ENCODE measurements at places on chromosomes 4 and X.

DNA sequence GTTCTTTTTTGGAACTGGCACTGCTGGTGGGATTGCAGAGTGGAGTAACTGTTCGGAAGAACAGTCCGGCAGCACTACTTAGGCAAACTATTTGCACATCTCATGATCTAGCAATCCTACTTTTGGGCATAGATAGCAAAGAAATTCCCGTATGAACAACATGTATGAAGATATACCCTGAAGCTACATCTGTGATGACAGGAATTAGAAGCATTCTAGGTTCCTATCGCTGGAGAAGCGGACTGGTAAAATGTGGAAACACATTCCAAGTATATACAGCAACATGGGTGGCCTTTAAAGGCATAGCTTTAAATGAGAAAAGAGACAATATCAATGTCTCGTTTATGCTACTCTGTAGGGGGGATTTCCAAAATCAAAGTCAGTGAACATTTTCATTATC lies 3.1 kb downstream of the DCAF16 start:
- DNase-seq: no peak

GRCh38 chrX:19443869-19444526 lies 71.3 kb downstream of the MAP3K15 start:
- no peak for DNase-seq

- DNase-seq: peak; percentile 39
Observed at GRCh38 chr4:117447925-117448324, 362.5 kb upstream of the TRAM1L1 start.

DNA sequence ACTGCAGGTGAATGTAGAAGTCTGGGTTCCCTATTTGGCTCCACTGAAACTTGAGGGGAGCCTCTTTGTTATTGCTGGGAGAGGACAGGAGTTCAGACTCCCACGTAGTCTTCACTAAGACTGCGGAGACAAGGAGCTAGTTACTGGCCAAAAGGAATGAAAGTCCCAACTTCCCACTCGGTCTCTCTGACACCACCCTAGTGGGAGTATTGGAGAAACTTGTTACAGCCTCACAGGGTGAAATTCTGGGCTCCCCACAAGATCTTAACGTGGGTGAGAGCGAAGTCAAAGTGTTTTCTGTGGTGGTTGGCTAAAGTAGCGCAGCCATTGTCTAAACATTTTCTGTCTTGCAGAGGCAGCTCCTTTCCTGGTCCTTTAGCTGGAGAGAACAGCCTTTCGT lies 13.5 kb downstream of the MYOZ2 start:
- DNase-seq: no peak

GRCh38 chrX:40263014-40263560 lies 165.3 kb upstream of the BCOR start:
- DNase-seq: no peak

GRCh38 chr4:109999585-109999912 lies 86.9 kb downstream of the EGF start:
- no peak for DNase-seq

DNA sequence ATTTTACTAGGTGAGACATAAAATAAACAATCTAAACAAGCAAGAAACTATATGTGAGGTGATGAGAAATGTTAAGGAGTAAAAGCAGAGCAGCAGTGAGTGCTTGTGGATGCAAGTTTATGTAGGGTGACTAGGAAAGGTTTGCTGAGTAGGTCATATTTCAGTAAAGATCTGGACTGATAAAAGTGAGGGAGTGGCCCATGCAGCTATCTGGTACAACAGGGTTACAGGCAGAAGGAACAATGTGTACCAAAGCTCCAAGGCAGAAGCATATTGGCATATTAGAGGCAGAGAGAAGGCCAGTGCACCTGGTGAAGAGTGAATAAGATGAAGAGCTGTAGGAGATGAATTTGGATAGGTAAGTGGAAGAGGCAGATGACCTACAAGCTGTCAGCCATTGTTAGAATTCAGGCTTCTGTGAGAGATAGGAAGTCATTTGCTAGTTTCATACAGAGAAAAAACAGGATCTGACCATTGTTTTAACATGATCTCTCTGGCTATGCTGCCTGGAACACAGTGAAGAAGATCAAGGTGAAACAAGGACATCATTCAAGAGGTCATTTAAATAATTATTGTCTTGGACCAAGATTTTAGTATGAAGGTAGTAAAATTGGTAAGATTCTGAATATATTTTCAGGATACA lies 274.6 kb downstream of the ANKRD50 start:
- DNase-seq: no peak

GRCh38 chrX:13476384-13476783 lies 93.0 kb upstream of the EGFL6 start:
- DNase-seq: no peak

DNA sequence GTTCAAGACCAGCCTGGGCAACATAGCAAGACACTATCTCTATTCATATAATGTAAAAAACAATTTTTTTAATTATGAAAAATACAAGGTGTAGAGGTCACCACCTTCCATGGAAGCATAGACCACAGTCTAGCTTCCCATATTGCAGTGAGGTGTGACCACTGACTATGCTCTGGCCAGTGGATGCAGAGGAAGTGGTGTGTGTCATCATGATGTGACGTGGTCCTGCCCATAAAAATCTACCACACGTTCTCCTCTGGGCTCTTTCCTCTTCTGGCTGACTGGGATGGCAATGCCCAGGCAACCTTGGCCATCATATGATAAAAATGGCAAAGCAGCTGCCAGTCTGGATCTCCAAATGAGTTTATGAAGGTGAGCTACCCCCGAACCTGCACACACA lies 65.7 kb downstream of the RBM47 start:
- peak; percentile 81 for DNase-seq

- no peak for DNase-seq
Observed at GRCh38 chr4:153332936-153333335, 11.6 kb upstream of the MND1 start.

- DNase-seq: peak; percentile 20
Observed at GRCh38 chr4:69748173-69748572, 12.2 kb downstream of the SULT1B1 start.

DNA sequence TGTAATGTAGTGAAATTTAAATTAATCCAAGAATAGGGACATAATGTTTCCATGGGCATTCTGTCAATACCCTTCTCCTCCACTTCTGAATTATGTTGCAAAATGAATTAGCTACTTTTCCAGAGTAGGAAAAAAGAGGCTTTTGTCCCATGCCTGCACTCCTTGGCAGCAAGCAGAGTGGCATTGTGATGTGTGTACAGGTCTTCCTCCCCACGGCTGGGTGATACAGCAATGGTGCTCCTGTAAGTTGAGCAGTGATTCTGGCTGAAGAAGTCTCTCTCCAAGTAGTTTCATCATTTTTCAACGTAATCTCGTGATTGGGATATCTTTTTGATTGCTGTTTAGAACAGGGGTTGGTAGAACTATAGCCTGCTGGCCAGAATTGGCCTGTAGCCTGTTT lies 59.9 kb downstream of the KIT start:
- no peak for DNase-seq

DNA sequence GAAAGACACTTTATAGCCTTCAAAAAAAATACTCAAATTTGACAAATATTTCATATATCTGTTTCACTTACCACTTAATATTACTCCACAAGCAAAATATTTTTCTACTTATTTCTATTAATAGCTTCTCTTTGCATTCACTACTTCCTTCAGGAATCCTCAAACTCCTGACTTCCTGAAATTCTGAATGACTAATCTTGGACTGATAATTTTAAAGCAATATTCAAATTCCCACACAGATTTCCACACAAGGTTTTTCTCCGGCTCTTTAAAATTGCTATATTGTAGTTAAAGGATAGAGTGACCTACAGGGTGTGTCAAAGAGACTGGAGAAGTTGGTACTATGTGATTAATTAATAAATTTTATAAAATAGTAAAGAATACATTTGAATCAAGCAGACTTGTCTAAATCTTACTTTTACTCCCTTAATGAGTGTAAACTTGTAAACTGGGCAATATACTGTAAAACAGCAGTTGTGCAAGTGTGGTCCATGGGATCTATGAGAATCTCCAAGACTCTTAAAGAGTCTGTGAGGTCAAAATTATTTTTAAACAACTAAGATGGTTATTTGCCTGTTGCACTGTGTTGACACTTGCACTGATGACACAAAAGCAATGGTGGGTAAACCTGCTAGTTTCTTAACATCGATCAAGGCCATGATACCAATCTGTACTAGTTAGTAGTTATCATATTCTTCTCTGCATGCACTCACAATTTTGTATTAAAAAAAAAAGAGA lies 44.5 kb downstream of the ANKRD17 start:
- peak; percentile 43 for DNase-seq

GRCh38 chrX:115373308-115373707 lies 83.8 kb downstream of the LUZP4 start:
- no peak for DNase-seq

DNA sequence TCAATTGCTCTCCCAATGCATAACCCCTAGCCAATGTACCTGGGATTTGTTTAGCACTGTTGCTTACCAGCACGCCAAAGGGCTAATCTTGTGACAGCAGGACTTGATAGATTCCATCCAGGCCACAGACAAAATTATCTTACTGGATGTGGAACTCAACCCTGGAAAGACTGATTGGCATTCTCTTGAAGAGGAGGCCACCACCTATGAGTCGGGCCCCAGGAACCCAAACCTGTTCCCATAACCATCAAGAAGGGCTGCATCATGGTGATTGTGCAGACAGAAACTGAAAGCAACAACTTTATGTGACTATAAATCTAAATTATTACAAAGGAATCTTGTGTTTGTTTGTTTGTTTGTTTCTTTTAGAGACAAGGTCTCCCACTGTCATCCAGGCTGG lies 19.9 kb upstream of the TMEM255A start:
- DNase-seq: no peak

GRCh38 chrX:153651540-153652079 lies 4.6 kb downstream of the DUSP9 start:
- peak; percentile 27 for DNase-seq

GRCh38 chr4:147683188-147683591 lies 773 bp downstream of the PRMT9 start:
- DNase-seq: peak; percentile 69

DNA sequence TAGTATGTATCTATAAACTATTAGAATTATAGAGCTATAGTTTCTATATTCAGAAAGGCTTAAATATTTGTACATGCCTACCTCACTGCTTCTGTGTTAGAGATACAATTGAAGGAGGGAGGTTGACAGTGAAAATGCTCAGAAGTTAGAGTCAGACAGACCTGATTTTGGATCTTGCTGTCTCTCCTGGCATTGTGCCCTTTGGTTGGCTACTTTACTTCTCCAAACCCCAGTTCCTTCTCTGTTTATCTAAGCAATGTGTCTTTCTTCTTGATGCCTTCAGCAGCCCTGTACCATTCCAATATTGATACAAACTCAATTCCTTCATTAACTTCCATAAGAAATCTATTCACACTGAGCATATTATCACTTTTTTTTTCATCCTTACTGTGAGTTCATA lies 28.7 kb downstream of the CCNG2 start:
- DNase-seq: no peak

DNA sequence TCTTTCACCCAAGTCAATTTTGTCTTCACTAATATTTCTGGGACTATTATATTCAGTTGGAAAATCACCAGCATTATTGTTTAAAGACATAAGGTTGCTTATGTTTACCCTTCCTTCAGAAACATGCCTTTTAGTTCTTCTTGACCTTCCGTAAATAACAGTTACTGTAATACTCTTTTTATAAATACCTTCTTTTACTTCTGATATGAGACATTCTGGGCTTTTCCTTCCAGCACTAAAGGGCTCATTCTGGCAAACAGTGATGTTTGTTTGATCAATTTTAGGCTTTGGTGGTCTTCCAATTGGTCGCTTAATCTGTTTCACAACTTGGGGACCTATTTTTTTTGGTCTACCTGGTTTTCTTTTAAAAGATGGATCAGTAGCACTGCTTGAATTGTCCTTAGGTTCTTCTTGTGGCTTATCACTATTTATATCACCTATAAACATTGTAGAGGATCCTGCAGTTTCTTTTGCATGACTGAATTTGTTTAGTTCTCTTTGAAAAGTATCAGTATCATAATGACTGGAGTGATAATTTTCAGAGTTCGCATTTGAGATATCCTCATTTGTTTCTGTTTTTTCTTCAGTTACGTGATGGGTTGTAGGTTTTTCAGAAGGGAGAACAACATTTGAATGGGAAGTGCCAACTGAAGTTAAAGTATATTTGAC lies 64.8 kb downstream of the NCAPG start:
- DNase-seq: no peak

DNA sequence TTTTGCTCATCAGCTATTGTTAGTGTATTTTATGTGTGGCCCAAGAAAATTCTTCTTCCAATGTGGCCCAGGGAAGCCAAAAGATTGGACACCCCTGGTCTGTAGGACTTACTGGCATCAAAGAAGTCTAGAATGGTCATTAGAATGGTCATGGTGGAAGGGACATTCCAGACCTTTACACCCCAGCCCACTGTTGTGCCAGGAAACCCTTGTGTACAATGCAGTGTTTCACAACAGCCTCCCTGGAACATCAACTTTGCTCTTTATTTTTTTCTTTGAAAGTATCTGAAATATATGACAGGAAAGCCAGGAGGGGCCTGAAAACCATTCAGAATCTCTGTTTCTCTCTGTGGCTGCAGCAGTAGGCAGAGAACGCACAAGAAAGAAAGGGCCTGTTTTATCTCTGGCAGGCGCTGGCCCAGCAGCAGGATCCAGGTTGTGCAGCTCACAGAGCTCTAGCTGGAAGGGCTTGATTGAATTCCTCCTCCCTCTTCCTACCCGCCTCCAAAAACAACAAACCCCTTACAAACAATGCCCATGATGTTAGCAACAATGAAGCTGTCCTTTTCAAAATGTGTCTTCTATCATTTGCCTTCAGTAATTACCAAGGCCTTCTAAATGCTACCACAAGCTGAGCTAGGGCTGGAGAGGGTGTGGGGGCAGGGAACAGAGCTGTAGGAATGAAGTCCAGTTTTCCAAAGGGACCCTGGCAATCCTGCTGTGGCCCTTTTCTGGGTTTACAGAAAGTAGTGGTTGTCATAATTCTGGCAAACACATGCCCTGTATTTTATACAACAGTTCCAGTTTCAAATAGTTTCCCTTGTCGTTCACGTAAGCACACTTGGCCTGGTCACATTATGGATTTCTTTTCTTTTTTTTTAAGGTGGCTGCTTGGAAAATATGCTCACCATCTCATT lies 32.3 kb upstream of the TFDP3 start:
- no peak for DNase-seq

DNA sequence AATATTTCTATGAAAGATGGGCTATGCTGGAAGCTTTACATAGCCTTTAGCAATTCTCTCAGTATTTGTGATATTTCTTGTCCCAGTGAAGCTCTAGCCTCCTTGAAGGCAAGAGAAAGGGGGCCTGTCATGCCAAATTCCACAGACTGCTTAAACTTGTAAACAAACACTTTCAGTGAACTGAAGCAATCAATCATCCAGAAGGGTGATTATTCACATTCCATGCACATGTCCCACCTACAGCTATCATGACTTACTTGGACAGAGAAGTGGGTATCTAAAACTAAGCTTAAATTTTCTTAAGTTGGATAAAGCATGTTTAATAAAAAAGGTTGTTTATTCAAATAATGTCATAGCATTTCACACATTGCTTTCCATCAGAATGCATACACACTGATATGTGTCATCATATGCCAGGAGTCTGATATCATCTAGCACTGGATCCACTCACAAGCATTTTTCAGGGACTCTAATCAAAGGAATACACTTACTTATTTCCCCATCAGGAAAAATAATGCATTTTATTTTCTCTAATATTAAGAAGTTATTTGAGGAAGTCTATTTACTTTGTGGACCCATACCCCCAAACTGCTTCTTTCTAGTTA lies 1.2 kb upstream of the FSTL5 start:
- no peak for DNase-seq

All from suppressor macrophage (primary cell).